Epithelial cell of esophagus (primary cell): ENCODE measurements at places on chromosomes 5 and 9.
A peak's percentile ranks its signal among the peaks of the same experiment; 100 is the strongest.

DNA sequence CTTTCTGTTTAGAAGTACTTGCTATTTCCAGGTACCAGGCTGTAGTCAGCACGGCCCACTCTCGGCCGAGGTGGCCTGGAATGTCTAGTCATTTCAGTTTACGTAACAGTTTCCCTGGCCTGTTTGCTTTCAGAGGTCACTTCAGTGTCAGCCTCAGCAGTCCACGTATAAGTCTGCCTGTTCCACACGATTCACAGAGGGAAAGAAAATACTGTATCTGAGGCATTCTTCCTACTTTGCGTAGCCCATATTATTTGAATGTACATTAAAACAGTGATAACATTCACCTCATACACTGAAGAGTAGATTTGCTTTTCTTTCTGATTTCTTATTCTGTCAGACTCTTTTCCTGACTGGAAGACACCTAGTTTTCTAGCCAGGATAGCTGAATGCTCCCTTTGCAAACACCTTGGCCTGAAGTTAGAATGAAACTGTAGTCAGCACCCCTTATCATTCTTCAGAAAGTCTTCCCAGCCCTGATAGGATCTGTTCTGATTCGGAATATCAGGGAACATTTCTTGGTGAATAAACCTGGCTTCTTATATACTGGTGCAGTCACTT is 140.9 kb downstream of the AOPEP start:
- DNase-seq = peak; percentile 74

DNA sequence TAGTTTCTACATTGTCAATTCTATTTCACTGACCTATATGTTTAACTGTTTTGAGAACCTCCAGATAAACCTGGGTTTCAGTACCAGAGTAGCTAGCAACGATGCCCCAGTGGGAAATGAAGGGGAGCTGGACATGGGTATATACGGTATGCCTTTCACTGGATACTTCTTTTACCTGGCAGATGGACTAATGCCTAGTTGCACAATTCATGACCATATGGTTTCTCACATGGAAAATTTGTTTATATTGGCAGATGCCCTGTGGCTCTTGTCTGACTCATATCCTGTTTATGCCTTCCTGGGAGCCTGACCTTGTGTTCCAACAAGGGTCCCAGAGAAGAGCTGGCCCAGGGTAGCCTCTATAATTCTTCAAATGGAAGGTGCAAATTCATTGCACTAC is 144.1 kb downstream of the MAT2B start:
- peak; percentile 90 for DNase-seq

GRCh38 chr5:55205001-55205400 is 22.1 kb downstream of the MCIDAS start:
- peak; percentile 94 for DNase-seq

DNA sequence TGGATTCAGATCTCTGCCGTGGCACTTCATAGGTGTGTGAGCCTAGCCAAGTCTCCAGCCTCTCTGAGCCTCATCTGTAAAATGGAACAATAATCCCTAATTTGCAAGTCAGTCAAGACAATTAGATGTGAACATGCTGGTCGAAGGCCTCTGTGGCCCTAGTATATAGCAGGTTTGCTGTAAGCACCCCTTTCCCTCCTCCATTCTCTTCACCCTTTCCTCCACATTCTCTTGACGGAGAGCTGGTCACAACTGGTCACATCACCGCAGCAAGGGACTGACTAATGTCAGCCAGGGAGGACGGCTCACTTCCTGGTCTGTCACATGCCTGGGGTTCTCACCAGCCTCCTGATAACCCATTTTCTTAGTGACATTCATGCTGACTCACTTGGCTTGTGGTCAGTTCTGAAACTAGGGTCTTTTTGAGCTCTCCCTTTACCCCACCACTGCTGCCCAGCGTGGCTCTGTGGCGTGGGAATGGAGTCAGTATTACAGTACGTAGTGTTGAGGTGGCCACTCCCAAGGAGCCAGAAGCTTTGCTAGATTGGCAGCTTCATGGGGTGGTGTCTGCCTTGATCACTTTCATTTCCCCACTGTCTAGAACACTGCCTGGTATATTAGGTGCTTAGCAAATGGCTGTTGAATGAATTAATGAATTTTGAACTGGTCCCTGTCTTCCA is 47.8 kb downstream of the ERGIC1 start:
- DNase-seq = no peak

DNA sequence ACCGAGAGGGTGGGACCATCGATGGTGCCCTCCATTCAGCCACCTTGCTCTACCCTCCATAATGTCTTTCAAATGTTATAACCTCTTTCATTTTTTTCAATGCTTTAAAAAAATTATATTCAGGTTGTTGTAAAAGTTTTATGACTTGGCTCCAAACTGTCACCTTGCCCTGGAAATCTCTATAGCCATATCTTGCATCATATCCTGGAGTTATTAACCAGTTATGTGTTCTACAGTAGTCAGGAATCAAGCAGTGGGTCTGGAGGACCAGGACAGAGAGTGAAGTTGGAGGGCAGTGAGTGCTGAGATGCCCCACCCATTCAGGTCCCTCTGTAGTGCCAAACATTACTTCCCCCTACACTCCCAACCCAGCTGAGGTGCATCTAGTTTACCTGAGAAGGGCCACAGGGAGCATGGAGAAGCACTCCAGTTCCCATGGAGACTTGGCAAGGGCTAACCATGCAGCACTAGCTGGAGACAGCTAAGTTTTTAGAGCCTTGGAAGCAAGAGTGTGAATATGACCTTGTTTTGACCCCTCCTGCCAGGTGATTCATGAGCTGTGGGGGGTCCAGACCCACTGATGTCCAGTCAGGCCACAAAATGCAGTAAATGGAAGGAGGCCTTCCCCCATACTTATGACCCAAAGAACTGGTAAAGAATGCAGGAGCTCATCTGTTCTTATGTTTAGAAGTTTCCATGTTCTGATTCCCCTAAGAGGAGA is 5.5 kb downstream of the IFNA8 start:
- no peak for DNase-seq

GRCh38 chr9:110161940-110162339 is 46.0 kb downstream of the C9orf152 start:
- DNase-seq = no peak

GRCh38 chr5:151862811-151863472 is 61.7 kb downstream of the GLRA1 start:
- DNase-seq = no peak

- DNase-seq = no peak
These were observed 103.6 kb upstream of the SSBP2 start for GRCh38 chr5:81854485-81854884.

- DNase-seq = peak; percentile 65
These were observed 68.7 kb upstream of the WDR41 start for GRCh38 chr5:77560677-77561263.

- no peak for DNase-seq
These were observed 538.2 kb upstream of the ZNF462 start for GRCh38 chr9:106324591-106325280.

GRCh38 chr5:159601216-159601615 is 270.9 kb upstream of the IL12B start:
- DNase-seq = no peak

- no peak for DNase-seq
These were observed 62.7 kb upstream of the CPLX2 start for GRCh38 chr5:175808711-175809110.
